MCF 10A (cell line): ENCODE measurements at places on chromosomes 7 and 10.

- DNase-seq, result no peak
- H3K27me3 ChIP-seq, result no peaks in the 10 kb centered on the region
- no peaks in the 10 kb centered on the region for H3K4me1 ChIP-seq
Observed at GRCh38 chr10:131073469-131074035, 238.0 kb downstream of the TCERG1L start.

GRCh38 chr10:62054408-62054807, 152.9 kb downstream of the ARID5B start:
- H3K36me3 ChIP-seq, result peaks cover 84% of the 10 kb centered on the region
- no peaks in the 10 kb centered on the region for H3K27me3 ChIP-seq
- no peak overlapping the region for H3K27ac ChIP-seq
- peaks cover 12% of the 10 kb centered on the region for H3K4me1 ChIP-seq
- no peak for DNase-seq
- no peak overlapping the region for H3K4me3 ChIP-seq

DNA sequence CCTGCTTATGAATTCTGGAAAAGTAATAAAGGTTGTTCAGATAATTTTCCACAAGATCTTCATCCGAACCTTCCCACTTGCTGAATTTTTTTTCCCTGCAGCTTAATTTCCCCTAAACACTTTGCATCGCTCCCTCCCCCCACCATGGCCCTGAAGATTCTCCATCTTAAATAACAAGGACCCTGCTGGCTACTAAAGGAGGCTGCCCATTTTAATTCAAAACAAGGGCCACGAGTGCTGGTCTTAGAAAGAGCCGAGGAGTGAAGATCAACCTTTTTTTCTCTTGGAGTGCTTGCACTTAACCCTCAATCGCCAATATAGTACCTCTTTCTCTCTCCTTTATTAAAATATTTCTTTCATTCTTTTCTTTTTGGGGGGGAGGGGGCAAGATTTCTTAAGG, 9.2 kb upstream of the SP8 start:
- H3K27me3 ChIP-seq, result peaks cover 30% of the 10 kb centered on the region
- H3K4me1 ChIP-seq, result peaks cover 5% of the 10 kb centered on the region
- no peak overlapping the region for H3K27ac ChIP-seq
- H3K4me3 ChIP-seq, result no peak overlapping the region
- no peak for DNase-seq
- no peaks in the 10 kb centered on the region for H3K36me3 ChIP-seq

- no peaks in the 10 kb centered on the region for H3K36me3 ChIP-seq
- no peak for DNase-seq
- H3K27me3 ChIP-seq, result peaks cover 57% of the 10 kb centered on the region
- H3K27ac ChIP-seq, result no peak overlapping the region
- H3K4me3 ChIP-seq, result no peak overlapping the region
Observed at GRCh38 chr7:142636751-142637150, 112.5 kb upstream of the PRSS1 start.

GRCh38 chr10:103804871-103805270, 50.5 kb downstream of the SH3PXD2A start:
- H3K27me3 ChIP-seq, result no peaks in the 10 kb centered on the region
- DNase-seq, result no peak
- H3K27ac ChIP-seq, result no peak overlapping the region
- H3K4me1 ChIP-seq, result peaks cover 8% of the 10 kb centered on the region
